Endothelial cell of umbilical vein (primary cell): ENCODE measurements at places on chromosomes 2 and 18. TPM values are rescaled to one million over a fixed set of nuclear protein-coding genes. Genes with fewer than 3 reads are reported as not detected.
A peak's percentile ranks its signal among the peaks of the same experiment; 100 is the strongest.

- DNase-seq: no peak
- H3K27ac ChIP-seq: no peak overlapping the region
- H3K4me1 ChIP-seq: no peaks in the 10 kb centered on the region
- H3K27me3 ChIP-seq: no peaks in the 10 kb centered on the region
Observed at GRCh38 chr18:75551071-75551470, 123.6 kb upstream of the SMIM21 start.

DNA sequence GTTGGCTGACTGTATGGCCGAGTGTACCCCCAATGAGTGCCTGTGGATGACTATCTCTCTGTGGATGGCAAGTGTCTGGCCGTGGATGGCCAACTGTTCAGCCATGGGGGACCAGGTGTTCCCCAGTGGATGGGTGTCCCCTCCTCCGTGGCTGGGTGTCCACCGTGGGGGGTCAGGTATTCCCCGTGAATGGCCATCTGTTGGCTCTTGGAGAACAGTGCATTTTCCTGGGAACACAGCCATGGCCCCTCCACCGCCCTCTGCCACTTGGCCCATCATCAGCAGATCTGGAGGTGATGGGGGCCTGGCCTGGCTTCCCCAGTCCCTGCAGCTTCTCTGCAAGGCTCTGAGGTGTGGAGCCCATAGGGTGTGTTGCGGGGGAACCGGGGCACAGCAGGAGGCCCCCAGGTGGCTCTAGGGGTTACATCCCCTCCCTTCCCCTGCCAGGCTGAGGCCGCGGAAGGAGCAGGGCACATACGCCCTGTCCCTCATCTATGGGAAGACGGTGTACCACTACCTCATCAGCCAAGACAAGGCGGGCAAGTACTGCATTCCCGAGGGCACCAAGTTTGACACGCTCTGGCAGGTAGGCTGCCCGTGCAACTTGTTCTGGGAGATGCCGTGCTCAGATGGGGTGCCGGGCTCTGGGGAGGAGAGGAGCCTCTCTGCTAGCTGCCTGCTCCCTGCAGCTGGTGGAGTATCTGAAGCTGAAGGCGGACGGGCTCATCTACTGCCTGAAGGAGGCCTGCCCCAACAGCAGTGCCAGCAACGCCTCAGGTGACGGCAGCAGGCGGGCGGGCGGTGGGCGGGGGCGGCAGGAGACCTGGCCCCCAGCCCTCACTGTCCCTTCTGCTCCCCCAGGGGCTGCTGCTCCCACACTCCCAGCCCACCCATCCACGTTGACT lies 19.3 kb downstream of the ZAP70 start:
- no peaks in the 10 kb centered on the region for H3K36me3 ChIP-seq
- no peak overlapping the region for H3K27ac ChIP-seq
- H3K4me3 ChIP-seq: no peak overlapping the region
- H3K27me3 ChIP-seq: no peaks in the 10 kb centered on the region
- no peaks in the 10 kb centered on the region for H3K4me1 ChIP-seq

GRCh38 chr2:235595422-235596010 lies 101.7 kb downstream of the AGAP1 start:
- no peaks in the 10 kb centered on the region for H3K36me3 ChIP-seq
- peak; percentile 85 for DNase-seq
- H3K4me1 ChIP-seq: peaks cover 3% of the 10 kb centered on the region
- H3K27ac ChIP-seq: no peak overlapping the region

DNA sequence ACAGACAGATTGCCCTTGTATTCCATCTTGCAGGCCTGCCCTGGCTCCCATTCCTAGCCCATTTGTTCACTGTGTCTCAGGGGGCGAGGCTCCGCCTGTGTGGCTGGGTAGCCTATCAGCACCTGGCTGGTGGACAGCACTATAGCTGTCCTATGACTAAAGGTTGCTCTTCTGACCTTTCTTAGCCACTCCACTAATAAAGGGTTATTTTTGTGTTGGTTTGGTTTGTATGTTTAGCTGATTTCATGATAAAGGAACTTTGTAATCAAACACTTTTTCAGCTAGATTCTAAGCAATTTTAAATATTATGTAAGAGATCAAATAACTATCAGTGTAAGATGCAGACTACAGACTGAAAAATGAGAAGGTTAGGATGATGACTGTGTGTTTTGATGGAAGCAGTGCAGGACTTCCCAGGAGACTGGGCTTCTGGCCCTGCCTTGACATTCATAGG lies 72.2 kb downstream of the CRIM1 start:
- H3K27ac ChIP-seq: no peak overlapping the region
- peaks cover 53% of the 10 kb centered on the region for H3K4me1 ChIP-seq
- H3K27me3 ChIP-seq: no peaks in the 10 kb centered on the region
- no peak for DNase-seq

DNA sequence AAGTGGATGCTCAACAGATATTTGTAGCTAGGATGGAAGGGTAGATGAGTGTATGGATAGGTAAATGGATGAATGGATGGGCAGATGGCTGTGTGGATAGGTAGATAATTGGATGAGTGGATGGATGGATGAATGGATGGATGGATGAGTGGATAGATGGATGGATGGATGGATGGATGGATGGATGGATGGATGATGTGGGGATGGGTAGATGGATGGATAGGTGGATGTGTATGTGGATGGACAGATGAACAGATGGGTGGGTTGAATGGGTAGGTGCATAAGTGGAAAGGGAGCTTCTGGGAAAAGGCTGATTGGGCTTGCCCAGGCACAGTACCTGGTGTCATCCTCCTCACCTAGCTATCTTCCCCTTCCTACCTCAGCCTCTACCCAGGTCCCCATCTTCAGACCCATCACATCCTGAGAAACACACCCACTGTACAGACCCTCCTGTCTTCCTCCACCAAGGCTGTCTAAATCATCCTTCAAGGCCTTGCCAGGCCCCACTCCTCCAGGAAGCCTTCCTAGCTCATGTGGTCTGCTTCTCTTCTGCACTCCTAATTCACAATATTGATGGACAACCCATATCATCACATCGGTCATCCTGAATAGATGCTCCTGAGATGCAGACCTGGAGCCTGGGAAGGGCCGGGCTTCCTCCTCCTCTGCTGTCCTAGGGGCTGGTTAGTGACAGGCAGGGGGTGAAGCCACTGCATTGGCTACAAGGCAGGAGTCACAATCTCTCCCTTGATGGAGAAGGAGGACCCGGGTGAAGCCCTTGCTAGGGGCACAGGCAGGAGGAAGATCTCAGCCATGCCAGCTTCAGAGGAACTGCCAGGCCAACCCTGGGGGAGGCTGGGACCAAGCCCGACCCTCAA lies 49.4 kb downstream of the SMAD7 start:
- peaks cover 29% of the 10 kb centered on the region for H3K4me1 ChIP-seq
- H3K27me3 ChIP-seq: no peaks in the 10 kb centered on the region
- no peaks in the 10 kb centered on the region for H3K36me3 ChIP-seq
- H3K27ac ChIP-seq: peak overlapping the region; percentile 99

Gene CPO
- not detected in 2 replicates for total RNA-seq

Gene GATA6
- total RNA-seq: 14.6 and 14.9 TPM in 2 replicates
